Islet precursor cell (in vitro differentiated cells): ENCODE measurements at places on chromosomes 12 and 14.
A peak's percentile ranks its signal among the peaks of the same experiment; 100 is the strongest.

DNA sequence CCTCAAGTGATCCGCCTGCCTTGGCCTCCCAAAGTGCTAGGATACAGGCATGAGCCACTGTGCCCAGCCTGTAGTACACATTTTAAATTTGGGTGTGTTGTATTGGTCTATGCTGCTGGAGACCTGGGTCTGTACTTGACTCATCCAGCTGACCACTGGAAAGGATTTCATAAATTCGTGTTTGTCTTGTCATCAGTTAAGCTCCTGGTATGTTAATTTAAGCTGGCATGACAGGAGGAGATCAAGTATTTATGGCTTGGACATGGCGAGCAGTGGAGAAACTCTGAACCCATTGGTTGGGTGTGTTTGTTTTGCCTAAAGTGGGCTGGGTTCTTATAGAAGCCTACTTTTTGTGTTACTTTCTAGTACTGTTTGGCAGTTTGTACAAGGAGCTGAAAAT is 24.2 kb downstream of the YY1 start:
- no peak for DNase-seq

GRCh38 chr12:1845886-1846285 is 25.5 kb downstream of the LRTM2 start:
- DNase-seq, result no peak

DNA sequence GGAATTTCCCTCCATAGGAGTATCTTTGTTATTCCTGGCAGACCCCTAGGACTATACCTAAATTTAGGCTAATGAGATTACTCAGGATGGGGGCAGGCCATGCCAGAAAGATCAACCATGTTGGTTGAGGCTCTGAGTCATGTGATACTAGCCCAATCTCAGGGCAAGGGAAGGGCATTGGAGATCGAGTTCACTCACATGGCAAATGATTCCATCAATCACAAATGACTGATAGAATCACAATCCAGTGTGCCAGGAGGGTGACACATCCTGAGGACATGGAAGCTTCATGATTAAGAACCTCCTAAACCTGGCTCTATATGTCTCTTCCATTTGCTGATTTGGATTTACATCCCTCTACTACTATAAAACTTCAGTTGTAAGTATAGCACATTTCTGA is 182.3 kb downstream of the NTF3 start:
- no peak for DNase-seq

GRCh38 chr14:106518054-106518943 is 991.9 kb downstream of the TMEM121 start:
- no peak for DNase-seq

DNA sequence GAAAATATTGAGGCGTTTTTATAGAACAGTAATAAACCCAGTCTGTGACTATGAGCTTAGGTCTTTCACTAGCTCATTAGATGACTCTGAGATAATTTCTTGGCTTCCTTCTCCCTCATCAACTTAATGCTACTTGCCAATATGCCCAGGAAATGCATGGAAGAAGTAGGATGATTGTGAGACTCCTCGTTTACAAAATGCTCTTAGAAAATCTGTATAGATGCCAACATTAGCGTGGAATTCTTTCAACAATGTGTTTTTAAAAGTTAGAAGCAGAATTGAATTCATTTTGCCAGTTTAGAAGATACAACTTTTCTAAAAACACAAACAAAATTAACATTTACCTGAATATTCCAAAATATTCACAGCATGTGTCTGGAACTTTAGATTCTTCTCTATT is 424.6 kb downstream of the BTG1 start:
- no peak for DNase-seq

- DNase-seq, result no peak
These were observed 3.1 kb upstream of the LRP1-AS start for GRCh38 chr12:57150400-57151000.

DNA sequence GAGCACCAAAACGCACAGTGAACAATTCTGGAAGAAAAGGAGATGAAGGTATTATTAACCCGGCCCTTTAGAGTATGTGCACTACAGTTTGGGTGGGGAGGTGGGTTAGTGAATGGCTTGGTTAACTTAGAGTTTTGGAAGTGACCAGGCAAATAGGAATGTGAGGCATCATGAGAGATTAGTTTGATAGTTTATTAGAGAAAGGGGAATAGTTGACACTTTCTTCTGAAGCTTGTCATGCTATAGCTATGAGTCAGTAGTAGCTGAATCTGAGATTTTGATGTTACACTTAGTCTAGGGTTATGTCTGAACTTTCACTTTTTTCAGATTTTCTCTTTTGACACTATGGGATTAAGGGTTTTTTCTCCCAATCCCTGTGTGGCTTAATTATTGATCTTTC is 567.2 kb downstream of the SNAPC1 start:
- no peak for DNase-seq

- no peak for DNase-seq
These were observed 19.0 kb upstream of the CLEC2A start for GRCh38 chr12:9951026-9951675.

- no peak for DNase-seq
These were observed 3.6 kb upstream of the LGALS3 start for GRCh38 chr14:55125403-55125802.

- DNase-seq, result no peak
These were observed 16.9 kb downstream of the TMEM117 start for GRCh38 chr12:43852744-43853143.

- peak; percentile 62 for DNase-seq
These were observed 1.2 kb downstream of the FOS start for GRCh38 chr14:75279763-75280290.

DNA sequence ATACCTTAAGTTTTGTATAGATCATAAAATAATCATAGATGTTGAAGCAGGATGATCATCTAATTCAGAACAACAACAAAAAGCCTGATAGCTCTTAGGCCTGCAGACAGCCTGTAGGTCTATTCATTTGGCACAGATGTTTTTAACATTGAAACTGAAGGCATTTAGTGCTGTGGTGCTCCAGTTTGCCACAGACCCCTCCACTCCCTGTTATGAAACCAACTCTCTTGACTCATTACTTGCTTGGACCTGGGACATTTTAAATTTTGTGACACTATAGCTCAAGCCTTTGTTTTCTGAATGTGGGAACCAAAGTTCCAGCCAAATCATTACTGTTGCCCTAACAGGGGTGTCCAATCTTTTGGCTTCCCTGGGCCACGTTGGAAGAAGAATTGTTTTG is 9.1 kb downstream of the PRKCH start:
- DNase-seq, result no peak
